ENCODE measurements at places on chromosomes 12 and 14. TPM values are rescaled to one million over a fixed set of nuclear protein-coding genes. Genes with fewer than 3 reads are reported as not detected.

Gene VSX2
- 0.05 TPM for total RNA-seq

Gene KCNA5
- total RNA-seq: 0.33 TPM

Gene MYH6
- 0.05 TPM for total RNA-seq

Gene OR10P1
- total RNA-seq: not detected

Gene RPS6KA5
- 5.1 TPM for total RNA-seq

All from thymus (tissue), 14 donors.